Right renal pelvis (tissue), 4 donors: ENCODE measurements at places on chromosomes 1 and 21.

DNA sequence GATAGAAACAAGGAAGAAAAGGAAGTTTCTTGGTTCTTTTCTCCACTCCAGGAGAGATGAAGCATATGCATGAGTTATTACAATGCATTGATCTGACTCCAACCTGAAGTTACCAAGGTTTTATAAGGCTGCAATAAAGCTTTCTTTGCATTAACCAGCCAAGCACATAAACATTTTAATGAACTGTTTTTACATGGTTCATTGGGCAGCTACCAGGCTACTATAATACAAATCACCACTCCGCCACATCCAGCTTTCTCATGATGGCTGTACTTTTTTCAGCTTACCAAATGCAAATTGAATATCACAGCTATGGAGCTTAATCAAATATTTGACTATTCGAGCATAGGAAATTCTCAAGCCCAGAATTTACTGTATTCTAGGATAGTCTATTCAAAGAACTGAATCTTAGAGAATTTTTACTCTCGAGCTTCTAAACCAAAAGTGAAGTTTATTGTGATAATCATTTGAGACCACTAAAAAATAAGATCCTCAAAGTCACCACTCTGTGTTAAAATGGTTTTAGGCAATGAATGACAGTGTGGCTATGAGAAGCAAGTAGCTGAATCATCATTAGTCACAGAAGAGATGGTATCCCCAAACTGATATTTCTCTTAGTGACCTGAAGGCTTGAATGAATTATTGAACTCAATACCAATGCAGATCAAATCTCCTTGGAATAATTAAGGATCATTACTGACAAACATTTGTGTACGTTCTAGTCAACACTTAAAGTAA, 58.6 kb upstream of the ZNF281 start:
- no peak for DNase-seq

- no peak for DNase-seq
These were observed 16.6 kb downstream of the NUDC start for GRCh38 chr1:26938004-26938658.

GRCh38 chr1:11238311-11238710, 24.0 kb downstream of the MTOR start:
- DNase-seq, result no peak

- DNase-seq, result no peak
These were observed 364.6 kb upstream of the PROX1 start for GRCh38 chr1:213623064-213623581.

DNA sequence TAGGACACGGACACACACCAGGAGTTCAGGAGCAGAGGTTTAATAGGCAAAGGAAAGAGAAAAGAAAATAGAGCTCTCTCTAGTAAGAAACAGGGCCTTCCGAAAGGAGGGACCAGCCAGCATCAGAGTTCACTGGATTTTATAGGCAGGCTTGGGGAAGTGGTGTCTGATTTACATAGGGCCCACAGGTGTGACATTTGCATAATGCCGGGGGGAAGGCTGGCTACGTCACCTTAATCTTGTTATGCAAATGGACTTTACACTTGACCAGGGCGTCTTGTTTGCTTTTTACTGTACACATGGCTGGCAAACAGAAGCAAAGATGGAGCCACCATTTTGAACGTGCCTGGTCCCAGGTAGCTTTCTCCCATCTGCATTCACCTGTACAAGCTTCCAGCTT, at the start of gene OR14A16:
TSS of gene OR14A16 (minus strand) at position 97 of the 400 bp plus-strand sequence. CDS start 8,390 bp downstream, outside the sequence.
- no peak for DNase-seq

GRCh38 chr1:241167121-241167630, 189.8 kb downstream of the RGS7 start:
- no peak for DNase-seq

GRCh38 chr1:225565847-225566246, 87.1 kb downstream of the ENAH start:
- DNase-seq, result no peak

DNA sequence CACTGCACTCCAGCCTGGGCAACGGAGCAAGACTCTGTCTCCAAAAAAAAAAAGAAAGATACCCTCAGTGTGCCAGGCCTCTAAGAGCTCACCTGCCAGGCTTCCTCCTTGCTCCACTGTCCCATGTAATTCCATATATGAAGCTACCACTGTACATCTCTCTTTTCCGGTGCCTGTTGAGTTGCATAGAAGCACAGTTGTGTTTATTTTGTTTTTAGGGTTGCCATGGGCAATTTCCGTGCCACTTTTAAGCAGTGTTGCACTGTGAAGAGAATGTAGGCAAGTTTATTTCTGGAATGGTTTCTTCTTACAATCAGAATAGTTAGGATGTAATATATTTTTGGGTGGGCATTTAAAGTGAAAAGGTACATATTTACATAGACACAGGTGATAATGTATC, 23.3 kb downstream of the MR1 start:
- no peak for DNase-seq

- DNase-seq, result no peak
These were observed 5.1 kb upstream of the EPS8L3 start for GRCh38 chr1:109768820-109769219.

- DNase-seq, result no peak
These were observed 38.8 kb downstream of the HMGB4 start for GRCh38 chr1:33902486-33903209.

DNA sequence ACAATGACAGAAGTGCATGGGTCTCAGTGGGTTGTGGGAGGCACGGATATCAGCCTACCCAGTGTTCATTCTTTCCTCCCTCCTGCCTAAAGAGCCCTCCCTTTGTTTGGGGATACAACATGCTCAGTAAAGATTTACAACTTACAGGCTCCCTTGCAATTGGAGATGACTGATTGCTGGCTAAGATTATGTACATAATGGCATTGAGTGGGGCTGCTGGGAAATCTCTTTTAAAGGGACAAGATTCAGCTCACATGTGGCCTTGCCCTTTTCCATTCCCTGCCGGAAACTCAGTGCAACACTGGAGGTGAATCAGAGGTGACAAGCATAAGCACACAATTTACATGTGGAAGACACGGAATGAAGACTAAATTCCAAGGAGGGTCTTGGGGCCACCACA, 83.7 kb upstream of the CHRM3 start:
- no peak for DNase-seq

DNA sequence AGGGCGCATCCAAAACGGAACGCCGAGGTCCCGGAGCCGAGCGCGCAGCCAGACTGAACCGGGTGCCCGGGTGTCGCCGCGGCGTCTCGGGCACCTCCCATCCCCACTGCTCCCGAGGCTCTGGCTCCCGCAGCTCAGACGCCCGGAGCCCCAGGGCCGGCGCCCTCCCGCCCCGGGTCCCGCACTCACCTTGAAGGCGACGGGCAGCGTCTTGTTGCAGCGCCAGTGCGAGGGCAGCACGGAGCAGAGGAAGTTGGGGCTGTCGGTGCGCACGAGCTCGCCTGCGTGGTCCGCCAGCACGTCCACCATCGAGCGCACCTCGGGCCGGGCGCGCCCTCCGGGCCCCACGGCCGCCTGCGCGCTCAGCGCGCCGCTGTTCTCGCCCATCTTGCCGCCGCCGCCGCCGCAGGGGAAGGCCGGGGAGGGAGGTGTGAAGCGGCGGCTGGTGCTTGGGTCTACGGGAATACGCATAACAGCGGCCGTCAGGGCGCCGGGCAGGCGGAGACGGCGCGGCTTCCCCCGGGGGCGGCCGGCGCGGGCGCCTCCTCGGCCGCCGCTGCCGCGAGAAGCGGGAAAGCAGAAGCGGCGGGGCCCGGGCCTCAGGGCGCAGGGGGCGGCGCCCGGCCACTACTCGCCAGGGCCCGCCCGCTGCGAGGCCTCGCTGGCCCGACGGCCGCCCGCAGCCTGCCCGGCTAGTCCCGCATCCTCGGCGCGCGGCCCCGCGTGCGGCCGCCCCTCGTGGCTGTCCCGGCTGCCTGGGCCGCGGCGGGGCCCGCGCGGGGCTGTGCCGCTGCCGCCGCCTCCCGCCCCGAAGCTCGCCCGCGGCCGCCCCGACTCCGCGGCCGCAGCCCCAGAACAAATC, 447 bp downstream of the RUNX3 start:
- no peak for DNase-seq

GRCh38 chr1:156276966-156277381, 5.7 kb downstream of the SMG5 start:
- no peak for DNase-seq

- DNase-seq, result no peak
These were observed 6.1 kb downstream of the CD1C start for GRCh38 chr1:158295791-158296190.

DNA sequence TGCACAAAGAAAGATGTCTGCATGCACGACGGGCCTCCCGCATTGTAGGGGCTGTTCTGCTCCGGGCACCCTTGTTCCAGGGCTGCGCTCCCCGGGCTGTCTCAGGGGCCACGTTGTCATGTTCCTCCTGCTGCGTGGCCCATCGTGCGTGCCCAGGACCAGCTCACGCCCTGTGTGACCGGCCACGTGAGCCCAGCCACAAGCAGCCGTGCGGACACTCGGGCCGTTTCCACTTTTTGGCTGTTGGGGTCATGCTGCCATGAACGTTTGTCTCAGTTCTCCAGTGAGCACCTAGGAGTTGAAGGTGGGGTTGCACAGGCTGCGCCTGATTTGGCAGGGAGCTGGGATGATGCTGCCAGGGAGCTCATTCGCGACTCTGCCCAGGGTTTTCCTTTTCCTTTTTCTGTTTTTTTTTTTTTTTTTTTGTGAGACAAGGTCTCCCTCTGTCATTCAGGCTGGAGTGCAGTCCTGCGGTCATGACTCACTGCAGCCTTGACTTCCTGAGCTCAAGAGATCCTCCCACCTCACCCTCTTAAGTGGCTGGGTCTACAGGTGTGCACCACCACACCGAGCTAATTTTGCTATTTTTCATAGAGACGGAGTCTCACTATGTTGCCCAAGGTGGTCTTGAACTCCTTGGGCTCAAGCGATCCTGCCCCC, 17.4 kb downstream of the PDXK start:
- DNase-seq, result no peak

DNA sequence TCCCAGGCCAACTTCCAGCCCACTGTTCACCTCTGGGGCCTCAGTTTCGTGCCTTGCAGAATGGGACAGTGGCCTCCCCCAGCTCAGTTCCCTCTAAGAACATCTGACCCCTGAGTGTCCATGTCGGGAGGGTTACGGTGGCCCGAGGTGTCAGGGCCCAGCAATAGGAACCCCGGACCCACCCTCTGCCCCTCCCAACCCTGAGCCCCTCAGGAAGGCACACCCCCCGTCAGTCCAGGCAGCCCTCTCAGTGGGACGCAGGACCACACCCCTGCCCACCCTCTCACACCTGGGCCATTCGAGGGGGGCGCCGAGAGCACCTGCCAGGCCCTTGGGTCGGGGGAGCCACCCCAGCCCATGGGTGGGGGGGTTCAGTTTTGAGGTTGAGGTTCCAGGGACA, 447 bp downstream of the TTC34 start:
- DNase-seq, result no peak

DNA sequence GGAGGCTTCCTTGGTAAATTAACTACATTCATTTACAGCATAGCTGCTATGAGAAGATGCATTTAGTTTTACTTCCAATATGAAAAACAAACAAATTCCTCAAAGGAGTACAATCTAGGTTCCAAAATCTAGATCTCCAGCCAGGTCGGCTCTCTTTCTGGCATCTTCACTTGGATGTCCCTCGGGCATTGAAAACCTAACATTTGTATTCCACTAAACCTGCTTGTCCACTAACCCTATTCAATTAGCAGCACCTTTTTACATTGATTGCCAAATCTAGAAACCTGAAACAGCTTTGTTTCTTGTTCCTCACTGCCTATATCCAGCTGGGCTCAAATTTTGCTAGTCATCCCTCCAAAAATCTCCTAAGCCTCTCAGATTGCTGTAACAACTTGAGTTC, 14.3 kb upstream of the CXADR start:
- DNase-seq, result no peak

DNA sequence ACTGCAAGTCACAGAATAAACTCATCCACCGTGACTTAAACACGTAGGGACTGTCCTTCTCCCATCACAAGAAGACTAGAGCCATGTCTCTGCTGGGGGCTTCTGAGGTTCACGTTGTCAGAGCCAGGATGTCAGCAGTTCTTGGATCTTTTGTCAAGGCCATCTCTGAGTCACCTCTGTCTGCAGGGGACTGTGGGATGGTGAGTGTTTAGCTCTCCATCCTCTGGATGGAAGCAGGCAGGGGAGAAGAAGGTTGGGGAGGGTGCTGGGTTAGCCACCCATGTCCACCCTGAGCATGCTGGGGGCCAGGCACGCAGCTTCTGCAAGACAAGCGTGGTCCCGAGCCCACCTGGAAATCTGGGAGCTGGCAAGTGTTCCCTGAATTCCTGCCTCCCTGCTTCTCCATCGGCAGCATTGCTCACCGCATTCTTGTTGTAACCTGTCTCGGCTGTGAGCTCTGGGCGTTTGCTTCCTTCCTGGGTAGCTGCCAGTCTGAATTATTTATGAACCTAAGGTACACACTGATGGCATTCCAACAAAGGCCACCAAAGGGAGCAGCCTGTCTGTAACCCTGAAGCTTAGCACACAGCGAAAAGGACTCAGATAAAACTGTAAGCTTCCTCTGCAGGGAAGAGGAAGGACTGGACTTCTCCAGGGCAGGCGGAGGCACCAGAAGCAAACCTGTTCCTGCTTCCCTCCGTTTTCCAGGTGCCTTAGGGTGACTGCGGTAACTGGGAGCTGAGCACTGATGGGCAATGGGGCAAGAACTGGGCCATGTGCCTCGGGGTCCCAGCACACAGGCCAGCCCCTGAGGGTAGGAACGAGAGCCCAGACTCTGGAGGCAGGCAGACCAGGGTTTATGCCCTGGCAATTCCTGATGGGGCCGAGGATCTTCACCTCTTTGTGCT, 88.6 kb downstream of the RIPK4 start:
- peak; percentile 32 for DNase-seq

DNA sequence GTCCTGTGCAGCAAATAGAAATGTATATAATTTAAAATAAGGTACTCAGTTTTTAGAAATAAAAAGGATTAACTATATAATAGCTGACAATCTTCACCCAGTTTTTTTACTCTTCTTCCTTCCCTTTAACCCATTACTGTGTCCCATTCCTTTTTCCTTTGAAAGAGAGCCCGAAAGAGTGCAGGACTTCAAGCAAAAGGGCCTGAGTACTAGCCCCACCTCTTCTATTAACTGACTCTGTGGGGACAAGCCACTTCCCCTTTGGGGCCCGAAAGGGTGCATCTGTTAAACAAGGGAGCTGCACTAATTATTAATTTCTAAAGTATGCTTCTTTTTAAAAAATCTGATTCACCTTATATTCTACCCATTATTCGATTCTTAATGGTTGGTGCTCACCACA, 3.3 kb downstream of the USP24 start:
- DNase-seq, result no peak

GRCh38 chr1:206415942-206416341, 54.3 kb upstream of the IKBKE start:
- no peak for DNase-seq

DNA sequence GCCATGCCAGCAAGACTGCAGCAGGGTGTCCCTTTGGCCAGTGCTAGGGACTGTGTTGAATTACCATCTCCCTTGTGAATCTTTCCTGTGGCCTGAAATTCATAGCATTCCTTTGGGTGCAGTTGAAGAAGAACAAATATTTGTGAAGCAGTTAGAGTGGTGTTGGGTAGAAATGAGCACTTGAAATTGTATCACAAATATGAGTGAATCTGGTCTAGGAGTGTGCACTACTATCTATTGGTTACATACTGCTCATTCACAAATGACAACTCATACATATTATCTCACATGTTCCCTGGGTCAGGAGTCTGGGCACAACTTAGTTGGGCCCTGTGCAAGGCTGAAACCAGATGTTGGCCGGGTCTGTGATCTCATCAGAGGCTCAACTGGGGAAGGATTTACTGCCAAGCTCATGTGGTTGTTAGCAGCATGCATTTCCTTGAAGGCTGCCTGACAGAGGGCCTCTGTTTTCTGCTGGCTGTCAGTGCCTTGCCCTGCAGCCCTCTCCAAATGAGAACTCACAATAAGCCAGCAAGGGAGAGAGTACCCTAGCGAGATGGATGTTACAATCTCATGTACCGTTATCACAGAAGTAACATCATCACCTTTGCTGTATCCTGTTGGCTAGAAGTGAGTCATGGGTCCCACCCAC, 23.8 kb downstream of the AJAP1 start:
- no peak for DNase-seq
